ENCODE measurements at places on chromosomes 2 and 18. TPM values are rescaled to one million over a fixed set of nuclear protein-coding genes. Genes with fewer than 3 reads are reported as not detected.

The SERPINB4 gene
- total RNA-seq = not detected

The SERPINB8 gene
- 4.5 TPM for total RNA-seq

The NAT8 gene
- not detected for total RNA-seq

The C2orf80 gene
- total RNA-seq = not detected

DNA sequence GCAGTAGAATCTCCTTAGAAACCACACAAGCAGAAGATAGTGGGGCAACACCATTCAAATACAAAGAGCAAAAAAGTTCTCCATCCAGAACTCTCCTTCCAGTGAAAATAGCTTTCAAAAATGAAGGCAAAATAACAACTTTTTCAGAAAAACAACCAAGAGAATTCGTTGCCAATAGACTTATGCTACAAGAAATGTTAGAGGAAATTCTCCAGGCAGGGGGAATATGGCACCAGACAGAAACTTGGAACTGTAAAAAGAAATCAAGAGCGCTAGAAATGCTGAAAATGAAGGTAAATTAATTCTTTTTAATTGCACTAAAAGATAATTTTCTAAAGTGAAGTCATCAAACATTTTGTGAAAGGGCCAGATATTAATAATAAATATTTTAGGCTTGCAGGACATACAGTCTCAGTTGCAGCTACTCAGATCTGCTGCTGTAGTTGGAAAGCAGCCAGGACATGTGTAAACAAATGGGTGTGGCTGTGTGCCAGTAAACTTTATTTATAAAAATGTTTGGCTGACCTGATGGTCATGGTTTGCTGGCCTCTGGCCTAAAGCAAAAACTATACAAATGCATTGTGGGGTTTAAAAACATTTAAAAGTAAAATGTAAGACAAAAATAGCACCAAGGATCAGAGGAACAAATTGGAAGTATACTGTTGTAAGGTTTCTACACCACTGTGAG, 73.7 kb upstream of the TGFA start:
- no peak for DNase-seq
- no peak overlapping the region for H3K4me3 ChIP-seq
- no peaks in the 10 kb centered on the region for H3K27me3 ChIP-seq

GRCh38 chr2:102286041-102286440, 25.3 kb upstream of the IL1RL1 start:
- DNase-seq = no peak
- no peaks in the 10 kb centered on the region for H3K27me3 ChIP-seq
- no peak overlapping the region for H3K27ac ChIP-seq
- no peaks in the 10 kb centered on the region for H3K36me3 ChIP-seq

DNA sequence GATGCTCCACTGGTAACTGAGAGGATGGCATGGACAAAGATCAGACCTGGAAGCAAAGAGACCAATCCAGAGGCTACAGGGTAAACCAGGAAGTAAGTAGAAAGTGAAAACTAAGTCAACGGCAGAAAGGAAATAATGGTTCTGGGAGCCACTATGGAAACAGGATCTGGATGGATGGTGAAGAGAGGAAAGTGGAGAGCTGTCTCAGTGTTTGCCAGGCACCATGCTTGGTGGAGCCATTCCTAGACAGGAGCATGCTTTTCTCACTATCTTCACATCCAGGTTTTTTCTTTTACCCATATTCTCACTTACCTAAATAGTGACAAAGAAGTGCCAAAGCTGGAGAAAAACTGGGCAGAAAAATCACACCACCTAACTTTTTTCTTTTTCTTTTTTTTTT, 22.2 kb downstream of the ZNF521 start:
- DNase-seq = no peak
- no peaks in the 10 kb centered on the region for H3K27me3 ChIP-seq
- H3K27ac ChIP-seq = no peak overlapping the region
- H3K36me3 ChIP-seq = no peaks in the 10 kb centered on the region

DNA sequence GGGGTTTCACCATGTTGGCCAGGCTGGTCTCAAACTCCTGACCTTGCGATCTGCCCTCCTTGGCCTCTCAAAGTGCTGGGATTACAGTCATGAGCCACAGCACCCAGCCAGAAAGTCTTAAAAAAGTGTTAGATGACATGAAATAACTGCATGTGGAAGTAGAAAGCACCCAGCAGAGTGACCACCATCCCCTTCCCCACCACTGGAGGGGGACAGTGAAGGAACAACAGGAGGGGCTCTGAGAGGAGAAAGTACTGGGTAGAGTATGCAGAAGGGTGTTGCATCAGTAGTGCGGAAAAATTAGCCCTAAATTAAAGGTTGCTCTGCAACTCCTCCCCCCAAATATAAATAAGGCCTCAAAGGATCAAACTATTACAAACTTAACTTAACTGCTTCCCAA, 230.5 kb downstream of the ZNF521 start:
- no peaks in the 10 kb centered on the region for H3K4me1 ChIP-seq

GRCh38 chr2:160492401-160493226, 993 bp downstream of the RBMS1 start:
- no peaks in the 10 kb centered on the region for H3K36me3 ChIP-seq
- H3K4me1 ChIP-seq = peaks cover 8% of the 10 kb centered on the region
- H3K27ac ChIP-seq = peak overlapping the region; percentile 96
- DNase-seq = peak; percentile 83
- peak overlapping the region; percentile 87 for H3K4me3 ChIP-seq

DNA sequence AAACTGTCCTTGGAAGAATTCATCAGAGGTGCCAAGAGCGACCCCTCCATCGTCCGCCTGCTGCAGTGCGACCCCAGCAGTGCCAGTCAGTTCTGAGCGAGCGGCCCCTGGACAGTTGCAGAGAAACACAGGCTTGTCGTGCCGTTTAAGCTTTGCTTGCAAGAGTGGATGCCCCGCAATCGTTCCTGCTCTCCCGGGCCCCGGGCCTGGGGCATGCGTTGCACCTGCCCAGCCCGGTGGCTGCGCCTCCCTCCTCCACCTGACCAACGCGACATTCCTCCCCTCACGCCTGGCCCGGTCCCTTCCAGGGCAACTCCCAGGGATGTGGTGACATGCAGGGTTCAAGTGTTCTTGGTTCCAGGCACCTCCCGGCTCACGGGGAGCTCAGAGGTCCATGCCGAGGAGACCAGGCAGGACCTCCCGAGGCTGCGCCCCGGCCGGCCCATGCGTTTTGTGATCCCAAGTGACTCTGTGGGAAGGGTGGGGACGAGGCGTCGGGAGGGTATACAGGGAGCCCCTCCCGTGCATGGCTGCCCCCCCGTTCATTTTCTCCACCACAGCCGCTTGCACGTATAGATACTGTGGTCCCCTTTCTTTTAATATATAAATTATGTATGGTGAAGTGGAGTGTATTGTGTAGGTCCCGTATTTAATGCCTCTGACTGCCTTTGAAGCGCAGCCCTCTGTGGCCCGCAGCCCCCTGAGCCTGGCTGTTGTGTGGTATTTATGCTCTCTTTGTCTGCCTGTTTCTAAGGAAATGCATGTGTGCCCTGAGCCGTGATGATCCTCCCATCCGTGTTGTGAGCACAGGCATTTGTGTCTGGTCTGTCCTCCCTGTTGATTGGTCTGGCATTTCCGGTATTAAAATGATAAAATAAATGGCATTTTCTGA, 21.2 kb downstream of the ODC1 start:
- no peaks in the 10 kb centered on the region for H3K4me1 ChIP-seq
- no peak overlapping the region for H3K27ac ChIP-seq
- no peak for DNase-seq
- no peaks in the 10 kb centered on the region for H3K27me3 ChIP-seq
- H3K4me3 ChIP-seq = no peak overlapping the region
- H3K36me3 ChIP-seq = peaks cover 16% of the 10 kb centered on the region

All from ascending aorta (tissue), 2 donors.